ENCODE measurements at places on chromosomes 6 and 20. TPM values are rescaled to one million over a fixed set of nuclear protein-coding genes. Genes with fewer than 3 reads are reported as not detected.

Gene FAM83D
- total RNA-seq = 12.0 TPM

Gene SIRPD
- not detected for total RNA-seq

Gene ELOVL4
- total RNA-seq = 4.5 TPM

Gene TRDN
- total RNA-seq = not detected

Gene ADGRB3
- 1.3 TPM for total RNA-seq

Gene KCNG1
- 9.1 TPM for total RNA-seq

Gene GMPR
- 2.6 TPM for total RNA-seq

Gene NKX2-2
- total RNA-seq = not detected

Gene TTI1
- total RNA-seq = 11.8 TPM

Gene TAGAP
- total RNA-seq = not detected

Gene GSTA2
- total RNA-seq = not detected

Gene EPPIN
- total RNA-seq = not detected

Gene SLC17A1
- not detected for total RNA-seq

Gene DDO
- total RNA-seq = 0.16 TPM

Gene APCDD1L
- 7.9 TPM for total RNA-seq

Gene MCCD1
- not detected for total RNA-seq

Gene STMND1
- not detected for total RNA-seq

Gene TSBP1
- total RNA-seq = not detected

Gene NNAT
- total RNA-seq = 0.32 TPM

Gene SLC22A3
- total RNA-seq = 3.4 TPM

Gene SLC17A9
- total RNA-seq = 6.3 TPM

Gene XKR7
- total RNA-seq = not detected

Gene RIMS4
- not detected for total RNA-seq

Gene ZNF334
- 2.6 TPM for total RNA-seq

Gene SRMS
- total RNA-seq = not detected

Gene IPCEF1
- not detected for total RNA-seq

Gene HSPA1A
- 77.6 TPM for total RNA-seq

Gene CDKAL1
- total RNA-seq = 9.7 TPM

Gene RSPO3
- not detected for total RNA-seq

Measured in cardiac atrium fibroblast (primary cell).